ENCODE measurements at places on chromosomes 1 and 21.
A peak's percentile ranks its signal among the peaks of the same experiment; 100 is the strongest.

- DNase-seq, result no peak
These were observed 50.6 kb upstream of the SLC2A1 start for GRCh38 chr1:43009274-43009673.

DNA sequence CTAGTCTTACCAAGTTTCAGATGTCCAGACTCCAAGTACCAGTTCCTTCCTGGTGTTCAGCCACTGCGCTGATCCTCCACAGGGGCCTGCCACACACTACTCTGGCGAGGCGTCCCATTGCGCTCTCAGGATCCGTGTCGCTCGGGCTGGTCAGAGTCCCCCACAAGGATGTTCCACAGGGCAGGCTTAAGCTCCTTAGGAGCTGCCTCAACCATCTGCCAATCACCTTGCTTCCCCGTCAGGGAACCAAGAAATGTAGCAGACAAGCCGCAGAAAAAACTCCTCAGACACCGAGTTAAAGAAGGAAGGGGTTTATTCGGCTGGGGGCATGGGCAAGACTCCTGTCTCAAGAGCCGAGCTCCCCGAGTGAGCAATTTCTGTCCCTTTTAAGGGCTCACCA, 9.8 kb downstream of the OR2W3 start:
- DNase-seq, result no peak

- no peak for DNase-seq
These were observed 38.8 kb upstream of the OR2B11 start for GRCh38 chr1:247496581-247497285.

DNA sequence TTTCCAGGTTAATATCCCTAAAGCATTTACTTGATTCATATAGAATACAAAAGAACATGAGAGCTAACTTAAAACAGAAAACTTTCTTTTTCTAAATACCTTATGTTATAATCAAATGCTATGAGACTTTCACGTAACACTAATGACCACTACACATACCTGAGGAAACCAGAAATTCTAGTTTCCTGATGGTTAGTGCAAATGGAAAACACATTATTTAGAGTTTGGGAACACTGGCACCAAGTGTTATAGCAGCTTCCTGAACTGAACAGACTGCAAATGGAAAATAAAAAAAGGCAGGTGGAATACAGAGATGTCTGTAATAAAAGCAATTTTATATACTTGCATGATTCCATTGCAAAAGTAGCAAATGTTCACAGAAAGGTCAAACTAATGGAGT, 15.5 kb downstream of the PAXBP1 start:
- no peak for DNase-seq

DNA sequence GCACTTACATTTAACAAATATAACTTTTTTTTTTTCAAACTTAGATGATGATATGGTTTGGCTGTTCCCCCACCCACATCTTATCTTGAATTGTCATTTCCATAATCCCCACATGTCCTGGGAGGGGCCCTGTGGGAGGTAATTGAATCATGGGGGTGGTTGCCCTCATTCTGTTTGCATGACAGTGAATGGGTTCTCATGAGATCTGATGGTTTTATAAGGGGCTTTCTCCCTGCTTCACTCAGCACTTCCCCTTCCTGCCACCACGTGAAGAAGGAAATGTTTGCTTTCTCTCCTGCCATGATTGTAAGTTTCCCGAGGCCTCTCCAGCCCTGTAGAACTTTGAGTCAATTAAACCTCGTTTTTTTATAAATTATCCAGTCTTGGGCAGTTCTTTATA, 432.6 kb downstream of the AMY1C start:
- DNase-seq, result no peak

DNA sequence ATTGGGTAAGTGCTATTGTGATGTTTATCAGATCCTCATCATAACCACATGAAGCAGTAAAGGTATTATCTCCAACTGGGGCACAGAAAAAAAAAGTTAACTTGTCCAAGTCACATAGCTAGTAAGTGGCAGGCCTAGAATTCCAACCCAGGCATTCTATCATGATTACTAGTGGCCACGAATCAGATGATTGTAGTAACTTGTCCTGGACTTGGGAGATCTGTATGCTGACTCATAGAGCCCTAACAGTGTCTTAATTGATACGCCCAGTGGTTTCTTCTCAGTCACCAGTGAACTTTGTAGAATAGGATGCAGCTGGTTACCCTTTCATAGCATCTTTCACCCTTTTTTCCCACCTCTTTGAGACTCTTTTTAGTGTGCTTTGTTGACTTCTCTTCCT, 91.1 kb upstream of the UBE2U start:
- DNase-seq, result no peak

GRCh38 chr21:29115899-29116298, 14.5 kb upstream of the MAP3K7CL start:
- peak; percentile 35 for DNase-seq

GRCh38 chr1:212255705-212256307, 29.4 kb upstream of the PPP2R5A start:
- no peak for DNase-seq

DNA sequence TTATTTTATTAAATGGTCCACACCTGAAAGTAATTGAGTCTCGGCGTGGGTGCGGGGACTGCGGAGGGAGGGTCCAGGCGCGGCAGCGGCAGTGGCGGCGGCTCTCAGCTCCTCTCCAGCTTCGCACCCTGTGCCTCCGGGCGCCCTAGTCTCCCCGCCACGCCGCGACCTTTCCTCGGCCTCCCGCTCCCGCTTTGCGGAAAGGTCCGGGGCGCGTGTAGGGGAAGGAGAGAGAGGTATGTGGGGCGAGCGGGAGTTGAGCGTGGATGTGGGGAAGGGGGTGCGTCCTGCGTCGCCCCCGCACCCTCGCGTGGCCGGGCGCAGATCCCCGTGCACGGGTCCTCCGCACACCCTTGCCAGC, 13.4 kb upstream of the ALX3 start:
- DNase-seq, result no peak

GRCh38 chr1:232379063-232379434, 250.9 kb downstream of the SIPA1L2 start:
- DNase-seq, result no peak

- DNase-seq, result no peak
These were observed 13.0 kb upstream of the PAQR6 start for GRCh38 chr1:156260896-156261295.

GRCh38 chr1:44261171-44261817, 48.0 kb downstream of the DMAP1 start:
- peak; percentile 47 for DNase-seq

DNA sequence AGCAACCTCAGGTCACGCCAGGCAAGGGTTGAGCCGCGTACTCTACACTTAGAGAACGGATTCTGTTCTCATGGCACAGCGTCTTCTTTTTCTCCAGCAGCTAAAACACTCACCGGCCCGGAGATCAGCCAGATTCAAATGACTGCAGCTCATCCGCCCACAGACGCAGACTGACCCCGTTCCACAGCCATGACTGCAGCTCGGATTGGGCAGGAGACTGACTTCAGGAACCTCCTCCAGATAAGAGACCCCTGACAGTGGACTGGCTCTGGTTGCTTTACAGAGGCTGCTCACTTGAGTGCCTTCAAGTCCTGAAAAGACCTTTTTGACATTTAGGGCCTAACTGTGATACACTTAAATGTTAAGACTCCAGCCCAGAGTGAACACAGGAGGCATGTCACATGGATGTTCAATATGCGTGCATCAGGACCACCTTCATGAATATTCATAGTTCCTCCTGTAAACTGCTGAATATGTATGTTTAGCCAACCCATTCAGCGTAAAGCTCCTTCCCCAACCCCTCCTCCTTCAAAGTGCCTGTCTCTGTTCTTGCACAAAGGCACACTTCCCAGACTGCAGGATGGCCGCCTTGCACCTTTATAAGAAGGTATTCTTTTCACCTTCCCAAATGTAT, 42.6 kb downstream of the BACE2 start:
- no peak for DNase-seq

GRCh38 chr1:214155987-214156625, 124.9 kb upstream of the SMYD2 start:
- DNase-seq, result no peak

GRCh38 chr1:109984190-109984455, 442 bp upstream of the AHCYL1 start:
- DNase-seq, result no peak

GRCh38 chr1:15836772-15837669, 10.5 kb upstream of the SPEN start:
- DNase-seq, result no peak
